Activated T-cell treated with anti-CD3 and anti-CD28 coated beads for 24 hours (primary cell): ENCODE measurements at places on chromosomes 16 and 17.
A peak's percentile ranks its signal among the peaks of the same experiment; 100 is the strongest.

DNA sequence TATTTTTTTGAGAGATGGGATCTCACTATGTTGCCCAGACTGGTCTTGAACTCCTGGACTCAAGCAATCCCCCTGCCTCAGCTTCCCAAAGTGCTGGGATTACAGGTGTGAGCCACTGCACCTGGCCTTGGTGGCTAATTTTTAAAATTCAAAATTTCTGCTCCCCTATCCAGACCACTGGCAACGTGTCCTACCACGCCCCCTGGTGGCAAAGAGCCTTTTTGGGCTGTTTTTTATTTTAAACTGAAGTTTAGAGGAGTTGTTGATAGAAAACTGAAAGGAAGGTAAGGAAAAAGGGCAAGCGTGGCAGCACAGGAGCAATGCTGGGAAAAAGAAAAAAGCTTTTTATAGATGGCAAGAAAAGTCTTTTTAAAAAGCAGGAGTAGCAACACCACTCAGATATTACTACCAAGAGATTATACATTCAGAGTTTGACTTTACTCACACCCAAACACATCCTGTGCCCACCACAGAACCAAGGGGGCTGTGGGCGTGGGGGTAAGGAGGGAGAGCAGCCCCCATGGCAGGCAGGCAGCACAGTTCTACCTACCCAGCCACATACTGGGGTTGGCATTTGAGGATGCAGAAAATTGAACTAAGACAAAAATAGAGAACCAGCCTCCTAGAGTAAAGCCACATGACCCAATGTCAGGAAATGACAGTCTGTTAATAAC lies 4.2 kb upstream of the MXRA7 start:
- DNase-seq, result peak; percentile 62

GRCh38 chr16:88060524-88061219 lies 109.4 kb downstream of the BANP start:
- DNase-seq, result no peak

DNA sequence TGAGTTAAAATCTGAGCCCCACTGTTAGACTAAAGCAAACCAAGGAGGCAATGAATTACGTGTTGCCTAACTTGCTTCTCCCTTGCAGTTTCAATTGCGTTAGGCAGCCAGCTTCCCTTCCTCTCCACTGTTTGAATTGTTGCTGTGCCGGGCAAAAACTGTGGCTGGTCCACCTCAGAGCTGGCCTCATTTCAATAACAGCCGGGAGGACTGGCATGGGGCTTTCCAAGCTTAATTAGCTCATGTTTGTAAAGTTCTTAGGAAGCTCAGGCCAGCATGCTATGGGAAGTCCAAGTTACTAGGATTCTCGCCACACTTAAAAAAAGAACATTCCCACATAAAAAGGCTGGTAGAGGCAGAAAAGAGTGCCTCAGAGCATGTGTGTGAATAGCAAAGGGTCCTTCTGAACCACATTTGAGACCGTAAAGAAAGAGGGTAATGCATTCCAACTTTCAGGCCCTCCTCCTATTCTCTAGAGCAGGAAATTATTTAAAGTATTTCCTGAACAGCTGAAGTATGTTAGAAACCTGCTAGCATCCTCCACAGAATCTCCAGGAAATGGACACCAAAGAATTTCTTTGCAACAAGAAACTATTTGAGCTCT lies 79.0 kb upstream of the SMURF2 start:
- DNase-seq, result no peak

- no peak for DNase-seq
Measured at GRCh38 chr17:8392274-8392673, 5.4 kb downstream of the RNF222 start.

- DNase-seq, result no peak
Measured at GRCh38 chr17:16930571-16931317, 41.2 kb downstream of the TNFRSF13B start.

GRCh38 chr16:73058221-73058615 lies 10.3 kb upstream of the ZFHX3 start:
- no peak for DNase-seq

GRCh38 chr16:70253291-70254106 lies 1.8 kb upstream of the EXOSC6 start:
- DNase-seq, result no peak

DNA sequence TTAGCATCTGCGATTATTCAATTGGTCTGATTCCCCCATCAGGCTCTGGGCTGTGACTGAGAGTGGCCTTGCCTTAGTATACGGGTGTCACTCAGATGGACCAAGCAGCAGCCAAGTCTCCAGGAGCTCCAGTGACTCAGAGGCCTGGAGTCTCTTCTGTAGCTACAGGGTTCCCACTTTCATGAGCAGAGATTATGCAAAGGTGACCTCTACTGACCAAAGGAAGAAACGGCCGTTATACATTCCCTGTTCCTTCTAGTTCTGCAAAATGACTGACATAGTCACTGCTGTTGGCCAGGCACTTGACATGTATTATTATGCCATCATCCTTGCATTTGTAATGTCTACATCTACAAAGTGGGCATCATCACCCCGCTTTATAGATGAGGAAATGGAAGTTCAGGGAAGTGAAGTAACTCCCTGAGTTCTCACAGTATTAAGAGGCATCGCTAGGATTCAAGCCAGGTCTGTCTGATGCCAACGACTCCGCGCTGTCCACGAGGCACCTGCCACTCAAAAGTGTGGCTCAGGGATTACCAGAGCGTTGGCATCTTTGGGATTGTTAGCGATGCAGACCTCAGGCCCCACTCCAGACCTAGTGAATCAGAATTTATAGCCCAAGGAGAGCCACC lies 23.3 kb downstream of the SLC38A7 start:
- DNase-seq, result no peak

DNA sequence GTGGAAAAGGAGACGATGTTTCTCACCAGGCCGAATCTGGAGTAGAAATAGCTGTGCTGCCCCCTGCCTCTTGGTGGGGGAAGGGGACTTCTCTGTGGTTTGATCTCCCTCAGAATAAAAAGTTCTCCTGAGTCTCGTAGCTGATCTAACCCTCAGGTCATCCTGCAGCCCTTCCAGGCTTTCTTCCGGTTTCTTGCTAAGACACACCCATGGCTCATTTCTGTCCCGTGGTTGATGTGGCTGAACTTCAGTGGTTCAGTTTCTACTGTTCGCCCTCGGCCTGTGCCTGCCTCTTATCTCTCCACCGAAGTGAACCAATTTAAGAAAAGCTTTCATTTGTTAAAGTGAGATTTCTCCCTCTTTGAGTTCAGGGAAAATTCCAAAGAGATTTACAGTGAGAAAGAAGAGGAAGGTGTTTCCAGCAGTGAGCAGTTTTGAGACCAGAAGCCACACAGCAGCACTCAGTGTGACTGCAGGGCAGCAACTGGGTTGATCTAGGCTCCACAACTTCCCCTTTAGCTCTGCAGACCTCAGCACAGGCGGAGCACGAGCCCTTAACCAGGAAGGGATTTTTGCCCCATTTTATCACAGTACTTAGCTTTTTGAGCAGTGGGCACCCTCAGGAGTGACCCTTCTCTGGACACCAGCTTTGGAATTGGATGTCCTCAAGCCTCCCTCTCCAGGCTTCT lies 34.9 kb upstream of the CACNG5 start:
- DNase-seq, result no peak

DNA sequence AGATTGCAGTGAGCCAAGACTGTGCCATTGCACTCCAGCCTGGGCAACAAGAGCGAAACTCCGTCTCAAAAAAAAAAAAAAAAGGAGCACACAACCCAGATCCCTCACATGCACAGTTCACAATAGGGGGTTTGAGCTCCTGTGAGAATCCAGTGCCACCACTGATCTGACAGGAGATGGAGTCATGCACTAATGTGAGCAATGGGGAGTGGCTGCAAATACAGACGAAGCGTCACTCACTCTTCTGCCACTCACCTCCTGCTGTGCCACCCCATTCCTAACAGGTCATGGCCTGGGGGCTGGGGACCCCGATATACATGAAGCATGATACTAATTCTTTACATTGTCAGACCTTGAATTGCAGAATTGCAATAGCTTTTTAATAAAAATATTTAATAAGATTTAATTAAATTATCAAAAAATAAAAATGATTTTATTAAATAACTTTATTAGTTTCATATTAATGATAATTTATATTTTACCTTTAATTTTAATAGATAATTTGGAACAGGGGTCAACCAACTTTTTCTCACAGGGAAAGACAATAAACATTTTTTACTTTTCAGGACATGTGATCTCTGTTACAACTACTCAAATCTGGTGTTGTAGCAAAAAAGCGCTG lies 171.4 kb downstream of the COPRS start:
- DNase-seq, result no peak

GRCh38 chr16:27491894-27492587 lies 57.7 kb downstream of the GTF3C1 start:
- no peak for DNase-seq

DNA sequence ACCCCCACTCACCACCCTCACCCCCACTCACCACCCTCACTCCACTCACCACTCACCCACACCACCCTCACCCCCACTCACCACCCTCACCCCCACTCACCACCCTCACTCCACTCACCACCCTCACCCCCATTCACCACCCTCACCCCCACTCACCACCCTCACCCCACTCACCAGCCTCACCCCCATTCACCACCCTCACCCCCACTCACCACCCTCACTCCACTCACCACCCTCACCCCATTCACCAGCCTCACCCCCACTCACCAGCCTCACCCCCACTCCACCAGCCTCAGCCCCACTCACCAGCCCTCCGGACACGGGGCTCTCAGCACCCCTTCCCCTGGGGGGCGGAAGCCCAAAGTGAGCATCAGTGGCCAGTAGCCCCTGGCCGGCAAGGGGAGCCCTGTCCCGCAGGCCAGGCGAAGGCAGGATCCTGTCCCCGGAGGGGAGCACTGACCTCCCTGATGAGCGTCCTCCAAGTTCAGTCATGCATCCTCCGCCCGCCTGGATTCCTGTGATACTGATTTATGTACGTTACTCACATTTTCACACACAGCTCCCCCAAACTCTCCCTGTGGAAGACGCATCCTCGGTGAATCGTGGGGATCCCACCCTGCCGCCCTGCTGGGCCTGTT lies 18.0 kb upstream of the C1QTNF8 start:
- no peak for DNase-seq

DNA sequence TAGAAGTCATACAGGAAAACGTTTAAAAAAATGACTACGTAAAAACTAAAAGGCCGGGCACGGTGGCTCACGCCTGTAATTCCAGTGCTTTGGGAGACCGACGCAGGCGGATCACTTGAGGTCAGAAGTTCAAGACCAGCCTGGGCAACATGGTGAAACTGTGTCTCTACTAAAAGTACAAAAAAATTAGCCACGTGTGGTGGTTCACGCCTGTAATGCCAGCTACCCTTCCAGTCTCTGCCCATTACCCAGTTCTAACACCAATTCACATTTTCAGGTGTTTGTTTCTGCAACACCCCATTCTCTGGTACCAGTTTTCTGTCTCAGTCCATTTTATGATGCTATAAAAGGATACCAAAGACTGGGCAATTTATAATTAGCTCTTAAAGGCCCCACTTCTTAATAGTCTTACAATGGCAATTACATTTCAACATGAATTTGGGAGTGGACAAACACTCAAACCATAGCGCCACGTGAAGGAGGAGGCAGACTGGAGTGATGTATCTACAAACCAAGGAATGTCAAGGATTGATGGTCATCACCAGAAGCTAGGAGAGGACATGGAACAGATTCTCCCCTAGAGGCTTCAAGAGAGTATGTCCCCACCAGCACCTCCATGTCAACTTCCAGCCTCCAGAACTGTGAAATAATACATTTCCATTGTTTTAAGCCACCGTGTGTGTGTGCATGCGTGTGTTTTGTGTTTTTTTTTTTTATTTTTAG lies 791 bp upstream of the C17orf75 start:
- no peak for DNase-seq
